ENCODE measurements at places on chromosomes 1 and 21.
A peak's percentile ranks its signal among the peaks of the same experiment; 100 is the strongest.

- no peak for DNase-seq
These were observed 697.2 kb downstream of the USP25 start for GRCh38 chr21:16426936-16427335.

- DNase-seq = no peak
These were observed 104.0 kb downstream of the ROR1 start for GRCh38 chr1:63877816-63878215.

GRCh38 chr21:18716578-18717138, 313.1 kb upstream of the TMPRSS15 start:
- DNase-seq = no peak

GRCh38 chr1:156860113-156860627, 495 bp upstream of the NTRK1 start:
- peak; percentile 44 for DNase-seq

DNA sequence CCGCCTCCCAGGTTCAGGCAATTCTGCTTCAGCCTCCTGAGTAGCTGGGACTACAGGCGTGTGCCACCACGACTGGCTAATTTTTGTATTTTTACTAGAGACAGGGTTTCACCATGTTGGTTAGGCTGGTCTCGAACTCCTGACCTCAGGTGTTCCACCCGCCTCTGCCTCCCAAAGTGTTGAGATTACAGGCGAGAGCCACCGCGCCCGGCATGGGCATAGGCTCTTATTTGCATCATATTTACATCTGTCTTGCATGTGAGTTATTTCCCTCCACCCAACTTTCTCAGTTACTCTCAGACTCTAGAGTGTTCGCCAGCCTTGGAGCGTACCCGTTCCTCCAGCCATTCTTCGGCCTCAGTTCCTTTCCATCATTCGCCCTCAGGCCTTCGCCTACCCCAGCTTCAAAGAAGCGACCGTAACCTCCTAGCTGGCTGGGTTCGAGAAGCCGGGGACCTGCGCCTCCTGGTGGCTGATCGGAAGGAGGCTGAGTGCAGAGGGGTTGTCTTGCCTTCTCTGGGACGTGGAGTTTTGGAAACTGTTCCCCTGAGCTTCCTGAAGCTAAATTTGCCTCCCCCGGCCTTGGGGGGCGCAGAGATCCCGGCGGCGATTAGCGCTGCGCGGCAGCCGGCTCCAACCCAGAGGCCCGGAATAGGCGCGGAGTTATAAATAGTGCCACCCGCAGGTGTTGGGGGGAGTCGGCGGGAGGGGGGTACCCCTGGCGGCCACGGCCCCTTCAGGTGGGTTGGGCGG, 3.6 kb upstream of the ZBTB7B start:
- DNase-seq = peak; percentile 52

DNA sequence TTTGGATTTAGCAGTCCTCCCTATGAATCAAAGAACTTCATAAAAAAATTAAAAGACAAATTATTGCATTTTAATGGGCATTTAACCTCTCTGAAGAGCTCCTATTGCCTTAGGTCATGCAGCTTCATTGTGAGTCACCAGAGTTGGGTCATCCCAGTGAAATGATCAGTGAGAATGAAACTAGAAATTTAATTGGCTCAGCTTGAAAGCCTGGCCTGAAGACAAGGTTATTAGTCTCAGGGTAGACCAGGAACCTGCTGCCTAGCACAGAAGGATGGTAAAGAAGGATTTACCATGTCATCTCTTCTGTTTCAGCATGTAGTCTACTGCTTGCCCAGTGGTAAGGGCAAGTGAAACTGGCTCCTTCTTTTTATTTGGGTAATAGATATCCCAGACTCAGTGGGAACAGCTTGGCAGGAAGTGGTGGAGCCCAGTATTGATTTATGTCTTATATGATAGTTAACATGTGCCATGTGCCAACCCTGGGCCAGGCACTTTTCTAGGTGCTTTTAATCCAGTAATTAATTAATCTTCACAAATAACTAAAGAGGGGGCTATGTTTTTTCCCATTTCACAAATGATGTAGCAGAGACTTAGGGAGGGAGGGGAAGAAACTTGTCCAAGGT, 23.6 kb downstream of the LAMC2 start:
- DNase-seq = no peak

- no peak for DNase-seq
These were observed 14.2 kb downstream of the RIMS3 start for GRCh38 chr1:40651138-40651857.

DNA sequence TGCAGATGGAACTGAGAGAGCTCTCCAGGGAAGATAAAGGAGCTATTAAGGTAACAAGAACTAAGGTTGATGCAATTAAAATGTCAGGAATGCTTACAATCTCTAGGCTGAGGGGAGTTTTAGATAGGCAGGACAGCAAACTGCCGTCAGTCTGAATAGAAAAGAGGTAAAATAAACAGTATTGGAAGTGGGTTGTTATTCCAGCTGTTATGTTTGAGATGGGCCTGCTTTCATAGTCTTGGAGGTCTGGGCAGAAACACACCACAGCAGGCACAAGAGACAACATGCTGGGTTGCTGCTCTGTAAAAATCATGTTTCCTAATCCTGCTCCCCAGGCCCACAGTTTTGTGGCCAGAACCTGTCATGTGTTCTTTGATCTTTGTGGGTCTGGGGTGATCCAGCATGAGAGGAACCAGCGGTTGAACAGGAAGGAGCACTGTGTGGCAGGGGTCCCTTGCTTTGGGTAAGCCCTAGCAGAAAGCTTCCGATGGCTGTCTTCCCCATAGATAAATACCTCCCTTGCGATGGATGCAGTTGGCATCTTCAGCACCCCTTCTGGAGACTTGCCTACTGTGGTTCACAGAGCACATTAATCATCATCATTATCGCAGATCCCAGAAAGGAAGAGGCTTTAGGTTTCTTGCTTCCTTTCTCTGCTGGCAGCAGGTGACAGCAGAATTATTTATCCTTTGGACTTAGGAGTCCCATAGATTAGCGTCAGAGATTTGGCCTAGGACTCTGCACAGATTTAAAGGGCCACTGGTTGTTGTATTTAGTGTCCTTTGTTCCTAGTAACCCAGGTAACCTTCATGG, 97.1 kb downstream of the AK5 start:
- no peak for DNase-seq

- DNase-seq = no peak
These were observed 13.4 kb upstream of the DESI2 start for GRCh38 chr1:244639561-244639960.

- DNase-seq = no peak
These were observed 165.8 kb upstream of the CAMK1G start for GRCh38 chr1:209417761-209418160.

DNA sequence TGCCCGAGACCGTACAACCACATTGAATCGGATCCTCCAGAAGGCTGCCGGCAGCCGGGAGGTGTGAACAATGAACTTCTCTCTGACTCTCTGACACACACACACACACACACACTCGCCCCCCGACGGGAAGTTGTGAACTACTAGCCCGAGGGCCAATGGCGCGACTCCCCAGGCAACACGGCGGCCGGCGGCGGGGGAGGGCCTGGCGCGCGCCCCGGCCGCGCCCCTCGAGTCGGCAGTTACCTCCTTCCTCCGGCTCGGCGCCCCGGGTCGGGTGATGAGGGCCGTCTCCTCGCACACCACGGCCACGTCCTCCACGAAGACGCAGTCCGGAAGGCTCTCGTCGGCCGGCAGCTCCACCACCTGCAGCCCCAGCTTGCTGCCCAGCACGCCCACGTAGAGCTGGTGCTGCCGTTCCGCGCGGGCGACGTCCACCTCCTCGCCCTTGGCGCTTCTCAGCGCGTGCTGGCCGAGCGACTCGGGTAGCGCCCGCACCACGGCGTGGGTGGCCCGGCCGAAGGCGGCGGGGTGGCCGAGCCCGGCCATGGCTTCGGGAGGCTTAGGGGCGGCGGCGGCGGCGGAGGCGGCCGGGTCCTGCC, 361 bp downstream of the DDAH1 start:
- peak; percentile 32 for DNase-seq

DNA sequence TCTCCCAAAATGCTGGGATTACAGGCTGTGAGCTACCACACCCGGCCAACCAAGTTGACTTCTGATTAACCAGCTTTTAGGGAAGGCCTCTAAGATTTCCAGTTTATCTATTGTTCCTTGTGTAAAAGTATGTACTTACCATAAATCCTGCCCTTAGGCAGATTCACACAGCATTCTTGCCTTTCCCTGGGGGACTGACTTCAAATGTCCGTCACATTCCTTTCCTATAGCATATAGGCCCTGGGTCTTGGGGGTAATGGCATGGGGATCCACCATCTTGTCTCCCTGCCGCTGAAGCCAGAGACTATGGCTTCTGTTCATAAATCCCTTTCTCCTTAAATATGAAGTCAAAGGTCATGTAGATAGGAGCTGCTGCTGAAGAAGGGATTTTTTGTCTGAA, 872 bp upstream of the PINK1 start:
- DNase-seq = no peak

DNA sequence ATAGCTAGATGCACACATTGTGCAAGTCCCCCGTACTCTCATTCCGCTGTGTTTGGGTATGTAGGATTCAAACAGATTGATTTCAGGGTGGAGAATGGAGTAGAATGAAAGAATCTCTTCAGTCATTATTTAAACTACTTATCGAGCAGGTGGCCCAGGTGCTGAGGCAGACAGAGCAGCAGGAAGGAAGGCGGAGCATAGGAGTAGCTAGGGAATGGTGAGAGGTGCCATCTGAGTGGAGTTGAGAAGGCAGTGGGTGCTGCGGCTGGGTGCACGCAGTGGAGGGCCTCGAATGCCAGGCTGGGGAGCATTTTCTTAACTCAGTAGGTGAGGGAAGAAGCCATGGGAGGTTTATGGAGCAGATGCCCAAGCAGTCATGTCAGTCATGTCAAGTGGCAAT, 45.2 kb upstream of the CD101 start:
- DNase-seq = peak; percentile 70

DNA sequence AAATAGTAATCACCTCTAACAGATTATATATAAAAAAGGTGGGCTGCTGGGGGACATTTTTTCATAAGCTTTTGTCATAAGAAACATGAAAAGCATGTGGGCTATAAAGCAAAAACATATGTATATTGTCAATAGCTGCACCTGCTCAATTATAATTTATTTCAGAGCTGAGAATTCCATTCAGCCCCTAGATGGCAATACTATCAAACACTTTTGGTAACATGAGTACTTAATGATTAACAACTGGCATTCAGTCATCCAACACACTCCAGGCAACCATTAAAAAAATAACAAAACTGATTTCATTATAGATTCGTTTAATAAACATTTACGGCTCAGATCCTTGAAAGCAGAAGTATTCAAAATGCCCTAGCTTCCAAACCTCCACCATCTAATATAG, 115.1 kb downstream of the KCTD3 start:
- DNase-seq = no peak

- DNase-seq = no peak
These were observed 135.9 kb downstream of the FGGY start for GRCh38 chr1:59432531-59433439.

DNA sequence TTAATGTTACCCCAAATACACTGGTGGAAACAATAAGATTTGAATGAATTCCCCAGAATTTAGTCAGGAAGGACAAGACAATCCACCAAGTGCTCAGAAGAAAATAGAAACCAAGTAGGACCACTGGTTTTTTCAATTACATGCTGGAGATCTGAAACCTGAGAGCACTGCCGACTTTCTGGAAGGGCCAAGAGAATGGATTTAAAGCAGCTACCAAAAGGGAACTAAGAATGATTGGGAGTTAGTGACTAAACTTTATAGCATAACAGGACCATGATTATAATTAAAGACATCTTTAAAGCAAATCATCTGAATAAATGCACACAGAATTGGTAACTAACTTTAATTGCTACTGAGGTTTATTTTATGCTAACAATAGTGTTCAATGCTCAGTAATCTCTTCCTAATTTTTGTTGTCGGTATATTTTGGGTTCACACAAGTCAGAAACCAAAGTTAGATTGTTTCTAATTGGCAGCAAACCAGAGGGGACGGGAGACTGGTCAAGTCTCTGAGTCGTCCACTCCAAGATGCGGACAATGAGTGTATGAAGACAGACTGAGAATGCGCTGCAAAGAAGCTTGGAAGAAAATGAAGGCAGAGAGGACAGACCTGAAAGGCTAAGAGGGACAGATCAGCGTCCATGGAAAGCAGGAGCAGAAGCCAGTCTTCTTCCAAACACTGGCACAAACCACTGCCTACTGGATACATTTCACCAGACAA, 2.3 kb upstream of the RGS13 start:
- DNase-seq = no peak

DNA sequence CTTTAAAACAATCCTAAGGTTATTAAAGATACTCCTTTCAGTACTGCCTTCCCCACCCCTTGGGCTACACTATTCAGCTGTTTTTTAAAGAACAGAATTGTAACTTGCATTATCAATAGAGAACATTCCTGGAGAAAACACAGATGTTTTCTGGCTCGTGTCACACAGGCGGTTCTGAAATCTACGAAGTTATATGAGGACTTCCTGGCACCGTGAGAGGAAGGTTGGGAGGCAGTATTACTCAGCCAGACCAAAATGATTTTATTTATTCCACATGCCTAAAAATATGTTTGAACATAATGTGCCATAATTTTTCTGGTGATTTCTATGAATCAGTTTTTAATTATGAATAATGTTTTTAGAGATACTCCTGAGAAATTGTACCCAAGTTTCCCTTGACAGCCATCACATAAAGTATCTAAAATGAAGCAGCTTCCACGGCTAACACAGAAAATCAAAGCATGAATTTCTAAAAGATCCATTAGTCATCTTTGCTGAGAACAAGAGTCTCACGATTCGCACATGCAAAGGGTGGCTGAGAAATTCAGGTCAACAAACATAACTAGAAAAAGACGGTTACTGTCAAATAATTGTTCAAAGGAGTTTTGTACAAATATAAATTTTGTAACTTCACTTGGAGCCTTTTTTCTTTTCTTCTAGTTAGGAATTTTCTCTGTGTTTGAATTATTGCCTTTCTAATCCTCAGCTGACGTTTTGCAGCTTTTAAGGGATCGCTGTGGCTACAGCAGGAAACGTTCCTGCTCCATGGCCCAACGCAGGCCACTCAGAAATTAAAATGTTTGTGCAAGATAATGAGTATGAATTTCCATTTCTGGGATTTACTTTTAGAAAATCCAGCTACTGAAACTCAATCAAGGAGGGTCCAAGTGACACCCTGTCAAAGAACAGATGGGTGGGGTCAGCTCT, 8.0 kb upstream of the SIM2 start:
- no peak for DNase-seq

DNA sequence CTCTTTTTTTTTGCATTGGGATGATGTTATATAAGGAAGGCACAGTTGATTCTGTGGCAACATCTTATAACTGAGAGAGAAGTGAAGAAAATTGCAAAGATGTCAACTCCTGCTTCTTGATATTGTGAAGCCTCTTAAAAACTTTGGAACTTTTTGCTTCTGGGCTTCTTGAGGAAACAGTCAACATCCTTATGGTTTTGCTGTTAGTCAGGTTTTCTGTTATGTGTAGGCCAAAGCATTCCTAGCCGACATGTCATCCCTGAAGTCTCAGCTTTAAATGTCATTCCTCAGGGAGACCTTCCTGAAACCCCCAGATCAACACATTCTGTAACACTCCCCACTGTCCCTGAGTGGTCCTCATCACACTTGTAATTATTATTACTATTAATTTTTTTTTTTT, 12.6 kb downstream of the FALEC start:
- no peak for DNase-seq

- DNase-seq = no peak
These were observed 51.8 kb downstream of the POU2F1 start for GRCh38 chr1:167272369-167272957.

GRCh38 chr1:217270101-217270500, 360.8 kb downstream of the GPATCH2 start:
- no peak for DNase-seq

- no peak for DNase-seq
These were observed 127.6 kb downstream of the NOS1AP start for GRCh38 chr1:162197041-162197531.

Data from NCI-H187 (cell line).